ENCODE measurements at places on chromosomes 11 and 22.

DNA sequence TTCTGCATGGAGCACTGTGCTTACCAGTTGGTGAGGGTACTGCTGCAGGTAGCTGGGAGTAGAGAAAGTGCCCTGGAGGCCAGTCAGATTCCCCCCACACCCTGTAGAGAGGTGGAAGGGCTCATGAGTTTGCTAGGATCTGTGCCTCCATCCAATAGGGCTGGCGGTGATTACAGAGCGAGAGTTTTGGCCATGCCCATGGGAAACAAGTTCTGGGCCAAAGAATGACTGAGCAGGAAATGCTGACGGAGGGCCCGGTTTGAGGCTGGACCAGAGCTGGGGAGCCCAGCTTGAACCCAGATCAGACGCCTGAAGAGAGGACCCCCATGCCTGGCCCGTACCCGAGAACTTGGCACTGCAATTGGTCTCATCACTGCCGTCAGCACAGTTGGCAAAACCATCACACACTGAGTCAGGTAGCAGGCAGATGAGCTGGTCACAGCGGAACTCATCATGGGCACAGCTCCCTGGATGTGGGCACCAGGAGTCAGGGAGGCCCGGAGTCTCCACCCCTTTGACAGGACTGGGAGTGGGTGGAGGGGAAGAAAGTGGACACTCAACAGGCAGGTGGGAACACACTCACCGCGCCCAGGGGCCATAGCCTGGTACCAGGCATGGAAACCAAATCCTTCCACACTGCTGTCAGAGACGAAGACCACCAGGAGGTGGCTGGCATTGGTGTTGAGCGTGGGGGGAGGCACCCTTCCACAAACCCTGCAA lies 2.1 kb downstream of the MFRP start:
- DNase-seq, result no peak

DNA sequence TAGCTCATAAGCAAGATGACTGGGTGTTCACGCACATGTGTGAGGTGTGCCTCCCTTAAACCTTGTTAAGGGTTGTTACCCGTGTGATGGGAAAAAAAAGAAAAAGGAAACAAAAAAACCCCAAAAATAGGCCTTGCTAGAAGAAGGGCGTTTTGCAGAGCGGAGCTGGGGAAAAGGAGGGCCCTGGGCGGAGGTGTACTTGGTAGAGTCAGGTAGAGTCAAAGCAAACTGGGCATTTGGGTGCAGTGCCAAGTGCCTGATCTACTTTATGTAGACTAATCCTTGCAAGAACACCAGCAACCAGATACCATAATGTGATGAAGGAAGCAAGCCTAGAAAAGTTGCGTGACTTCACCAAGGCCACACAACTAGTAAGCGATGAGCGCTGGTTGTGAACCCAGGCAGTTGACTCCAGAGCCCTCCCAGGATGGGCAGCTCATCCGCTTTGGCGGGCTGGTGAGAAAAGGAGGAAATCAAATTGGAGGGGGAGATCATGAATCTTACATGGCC lies 1.2 kb upstream of the TIRAP start:
- no peak for DNase-seq

DNA sequence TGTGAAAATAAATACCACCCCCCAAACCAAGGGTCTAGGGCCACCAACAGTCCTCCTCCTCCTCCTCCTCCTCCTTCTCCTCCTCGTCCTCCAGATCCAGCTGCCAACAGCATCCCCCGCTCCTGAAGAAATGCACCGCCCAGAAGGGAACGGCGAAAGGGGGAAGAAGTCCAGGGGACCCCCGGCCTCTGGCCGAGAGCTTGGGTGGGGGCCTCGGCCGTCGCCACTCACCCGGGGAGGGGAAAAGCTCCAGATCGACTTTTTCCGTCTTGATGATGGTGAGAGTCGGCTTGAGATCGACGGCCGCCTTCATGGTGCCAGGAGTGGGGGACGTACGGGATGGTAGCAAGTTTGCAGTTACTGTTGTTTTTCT lies 65.7 kb downstream of the ETS1 start:
- no peak for DNase-seq

GRCh38 chr11:75445315-75445953 lies 12.4 kb upstream of the KLHL35 start:
- peak; percentile 73 for DNase-seq

- no peak for DNase-seq
These were observed 40.1 kb downstream of the ZBTB16 start for GRCh38 chr11:114099392-114100178.

DNA sequence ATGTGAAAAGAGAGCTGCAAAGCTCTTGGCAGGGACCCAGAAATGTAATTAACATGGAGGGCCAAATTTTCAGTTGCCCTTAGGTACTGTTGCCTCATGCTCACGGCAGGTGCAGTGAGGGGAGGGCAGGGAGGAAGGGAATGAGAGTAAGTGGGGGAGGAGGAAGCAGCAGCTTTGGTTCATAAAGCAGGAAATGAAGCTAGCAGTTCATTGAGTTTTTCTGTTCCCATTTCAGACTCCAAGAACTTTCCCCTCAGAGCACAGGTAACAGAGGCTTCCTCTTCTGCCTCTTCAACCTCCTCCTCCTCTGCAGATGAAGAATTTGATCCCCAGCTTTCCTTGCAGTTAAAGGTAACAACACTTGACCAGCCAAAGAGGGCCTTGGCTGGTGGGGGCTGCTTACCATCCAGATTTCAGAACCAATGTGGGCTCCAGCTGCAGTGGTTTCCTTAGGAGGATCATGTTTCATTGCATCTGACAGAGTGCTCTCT lies 57.9 kb upstream of the PARVA start:
- no peak for DNase-seq

DNA sequence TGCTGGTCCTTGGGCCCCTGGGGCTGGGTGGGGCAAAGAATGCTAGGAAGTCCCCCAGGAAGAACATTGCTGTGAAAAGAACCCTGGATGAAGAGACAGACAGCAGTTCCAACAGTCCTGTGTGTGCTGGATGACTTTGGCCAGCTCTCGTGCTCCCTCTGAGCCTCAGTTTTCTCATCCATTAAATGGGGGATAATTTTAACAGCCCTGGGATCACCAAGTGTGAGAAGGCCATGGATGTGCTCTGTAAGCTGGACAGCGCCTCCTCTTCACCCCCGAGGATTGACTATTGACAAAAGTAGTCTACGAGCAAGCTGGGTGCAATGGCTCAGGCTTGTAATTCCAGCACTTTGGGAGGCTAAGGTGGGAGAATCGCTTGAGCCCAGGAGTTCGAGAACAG lies 2.5 kb downstream of the LARGE2 start:
- no peak for DNase-seq

- no peak for DNase-seq
These were observed 20.6 kb downstream of the PACSIN2 start for GRCh38 chr22:42994276-42994916.

- DNase-seq, result no peak
These were observed 4.9 kb downstream of the ZFTA start for GRCh38 chr11:63763496-63764339.

DNA sequence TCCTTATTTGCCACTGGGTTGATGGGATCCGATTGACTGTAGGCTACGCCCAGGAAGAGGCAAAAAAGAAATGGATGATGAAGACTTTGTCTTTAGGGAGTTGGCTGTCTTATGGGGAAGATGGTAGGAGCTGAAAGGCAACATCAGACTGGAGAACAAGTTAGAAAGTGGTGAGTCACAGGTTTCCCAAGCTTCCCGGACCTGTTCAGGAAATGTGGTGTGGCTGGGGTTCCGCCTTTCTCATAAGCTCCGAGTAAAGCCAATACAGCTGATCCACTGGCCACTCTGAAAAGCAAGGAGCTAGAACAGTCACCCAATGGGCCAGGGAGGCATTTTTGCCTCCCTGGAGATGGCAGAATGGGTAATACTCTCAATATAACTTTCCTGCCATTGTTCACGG lies 194.5 kb downstream of the SNX19 start:
- DNase-seq, result no peak

DNA sequence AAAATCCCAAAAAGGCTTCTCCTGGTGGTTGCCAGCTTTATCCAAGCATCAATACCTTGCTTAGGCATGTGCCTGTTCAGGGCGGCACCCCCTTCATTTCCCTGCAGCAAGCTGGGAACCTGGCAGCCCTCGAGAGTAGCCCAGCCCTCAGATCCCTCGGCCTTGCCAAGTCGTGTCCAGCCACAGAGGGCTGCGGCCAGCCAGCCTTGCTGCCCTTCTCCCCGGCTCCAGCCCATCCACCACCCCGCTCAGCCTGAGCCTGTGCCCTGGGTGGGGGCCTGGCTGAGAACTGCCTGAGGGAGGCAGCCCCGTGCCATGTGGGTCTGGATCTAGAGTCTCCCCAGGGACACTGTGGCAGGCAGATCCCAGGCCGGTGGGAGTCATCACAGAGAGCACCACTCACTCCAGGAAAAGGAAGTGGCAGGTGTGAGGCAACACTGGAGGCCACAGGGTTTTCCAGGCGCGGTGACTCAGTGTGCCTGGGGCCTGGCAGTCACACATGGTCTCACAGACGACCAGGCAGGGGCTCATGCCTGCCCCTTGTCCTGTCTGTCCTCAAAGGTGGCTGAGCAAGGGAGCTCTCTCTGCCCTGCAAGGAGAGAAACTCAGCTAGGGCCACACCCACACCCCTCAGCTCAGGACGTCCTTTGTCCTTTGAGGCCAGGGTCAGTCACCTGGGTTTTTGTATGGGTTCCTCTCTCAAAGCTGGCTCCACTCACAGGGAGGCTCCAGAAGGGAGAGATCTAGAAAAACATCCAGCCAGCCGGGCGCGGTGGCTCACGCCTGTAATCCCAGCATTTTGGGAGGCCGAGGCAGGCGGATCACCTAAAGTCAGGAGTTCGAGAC lies 12.2 kb upstream of the CDC42BPG start:
- no peak for DNase-seq

DNA sequence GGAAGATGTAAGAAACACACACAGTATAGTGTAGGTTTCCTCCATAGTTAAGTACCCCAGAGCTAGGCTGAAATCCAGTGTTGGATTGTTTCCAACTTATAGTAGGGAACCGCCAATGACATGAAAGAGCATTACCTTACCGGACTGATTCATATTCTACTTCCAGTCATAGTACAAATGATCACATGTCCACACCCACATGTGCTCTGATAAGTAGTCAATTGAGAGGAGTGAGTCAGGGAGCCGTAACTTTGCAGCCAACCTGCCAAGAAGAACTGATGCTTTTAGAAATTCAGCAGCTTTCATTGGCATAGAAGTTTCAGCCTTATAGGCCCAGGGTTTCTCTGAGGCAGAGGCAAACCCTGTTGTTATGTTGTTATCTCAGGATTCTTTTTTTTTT lies 240.6 kb downstream of the ETS1 start:
- no peak for DNase-seq

DNA sequence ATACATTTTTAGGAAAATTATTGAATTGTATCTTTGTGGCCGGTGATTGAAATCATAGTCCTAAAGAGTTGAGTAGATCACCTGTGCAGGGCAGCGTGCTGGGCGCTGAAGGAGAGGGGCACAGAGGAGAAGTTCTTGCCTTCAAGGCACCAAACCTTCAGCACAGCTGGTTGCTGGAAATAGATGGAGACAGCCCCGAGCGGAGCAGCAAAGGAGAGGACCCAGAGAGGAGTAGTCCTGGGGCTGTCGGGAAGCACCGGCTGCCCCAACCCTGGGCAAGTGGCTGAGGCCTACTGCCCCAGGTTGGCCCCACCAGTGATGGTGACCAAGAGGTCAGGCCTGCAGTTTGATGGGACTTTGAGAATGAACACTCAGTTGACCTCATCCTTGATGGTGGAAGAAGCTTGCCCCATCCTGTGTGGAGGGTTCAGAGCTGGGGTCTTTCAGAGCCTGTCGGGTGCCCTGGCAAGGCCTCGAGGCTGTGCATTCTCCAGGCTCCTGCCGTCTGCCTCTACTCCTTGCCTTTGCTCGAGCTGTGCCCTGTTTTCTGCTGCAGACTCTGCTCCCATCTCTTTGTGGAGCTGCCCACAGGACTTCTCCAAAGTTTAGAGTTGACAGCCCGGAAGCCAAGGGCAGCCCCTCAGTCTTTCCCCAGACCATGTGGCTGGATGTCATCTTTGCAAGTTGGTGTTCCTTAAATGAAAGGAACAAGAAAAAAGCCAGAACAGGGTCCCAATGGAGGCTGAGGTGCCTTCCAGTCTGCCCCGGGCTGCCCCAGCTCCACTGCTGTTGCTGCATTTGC lies 285.1 kb downstream of the TBC1D22A start:
- DNase-seq, result no peak

GRCh38 chr11:34356913-34357700 lies 703 bp downstream of the ABTB2 start:
- DNase-seq, result peak; percentile 41

DNA sequence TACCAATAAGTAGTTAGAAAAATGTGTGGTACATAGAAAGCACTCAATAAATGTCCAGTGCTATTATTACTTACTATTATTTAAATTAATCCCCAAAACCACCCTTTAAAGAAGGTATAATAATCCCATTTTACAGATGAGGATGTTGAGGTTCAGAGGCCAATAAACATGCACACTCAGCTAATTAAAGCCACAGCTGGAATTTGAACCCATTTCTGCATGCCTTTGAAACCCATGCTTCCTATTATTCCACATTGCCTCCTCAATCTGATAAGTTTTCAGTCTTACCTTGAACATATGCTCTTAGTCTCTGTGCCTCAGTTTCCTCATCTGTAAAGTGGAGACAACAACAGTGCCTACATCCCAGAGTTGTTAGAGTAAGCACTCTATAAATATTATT lies 52.8 kb downstream of the CCDC34 start:
- DNase-seq, result no peak

GRCh38 chr11:92960886-92961285 lies 8.6 kb upstream of the MTNR1B start:
- no peak for DNase-seq

DNA sequence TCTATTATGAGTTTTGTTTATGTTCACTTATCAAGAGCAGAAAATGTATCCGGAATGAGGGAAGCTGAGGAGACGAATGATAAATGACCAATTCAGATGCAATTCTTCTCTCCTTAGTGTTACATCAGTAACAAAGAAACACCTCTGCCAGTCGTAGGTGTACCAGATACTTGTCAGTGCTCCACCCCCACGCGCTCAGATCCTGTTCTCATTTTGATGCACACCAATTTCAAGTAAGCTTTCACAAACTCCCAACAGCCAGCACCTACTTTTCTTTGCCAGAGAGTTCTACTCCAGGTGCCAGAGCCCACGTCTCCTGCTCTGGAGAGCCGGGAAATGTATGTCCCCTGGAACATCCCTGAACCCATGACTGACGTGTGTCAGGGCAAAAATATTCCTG lies 43.7 kb downstream of the OR8B12 start:
- no peak for DNase-seq

DNA sequence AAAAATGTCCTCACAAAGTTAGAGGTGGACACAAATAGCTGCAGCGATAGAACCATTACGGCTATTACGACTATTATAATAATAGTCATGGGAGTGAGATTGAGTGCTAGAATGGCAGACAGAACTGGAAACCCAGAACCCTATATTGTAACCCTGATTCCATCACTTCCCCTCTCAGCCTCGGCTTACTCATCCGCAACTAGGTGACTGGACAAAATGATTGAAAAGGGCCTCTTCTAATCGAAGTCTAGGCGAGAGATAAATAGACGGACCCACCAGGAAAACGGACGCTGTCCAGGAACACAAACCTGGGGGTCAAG lies 629 bp downstream of the PSMA1 start:
- DNase-seq, result no peak

DNA sequence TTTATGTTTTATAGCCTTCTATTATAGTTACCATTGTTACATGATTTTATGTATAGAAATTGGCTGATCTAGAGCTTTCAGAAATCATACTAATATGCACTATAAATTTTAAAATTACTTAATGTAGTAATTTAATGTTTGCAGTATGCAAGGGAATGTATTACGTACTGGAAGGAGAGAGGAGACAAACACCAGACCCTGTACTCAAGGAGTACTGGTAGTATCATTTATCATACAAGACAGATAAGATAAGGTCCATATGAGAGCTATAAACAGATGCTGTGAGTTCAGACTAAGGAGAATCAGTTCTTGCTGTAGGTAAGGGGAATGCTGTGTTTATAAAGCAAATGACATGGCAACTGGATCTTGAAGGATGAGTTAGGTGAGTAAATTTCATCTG lies 765 bp downstream of the BCO2 start:
- DNase-seq, result no peak

All from naive thymus-derived CD8-positive, alpha-beta T cell (primary cell).